A172 (cell line): ENCODE measurements at places on chromosomes 7 and 10. TPM values are rescaled to one million over a fixed set of nuclear protein-coding genes. Genes with fewer than 3 reads are reported as not detected.

DNA sequence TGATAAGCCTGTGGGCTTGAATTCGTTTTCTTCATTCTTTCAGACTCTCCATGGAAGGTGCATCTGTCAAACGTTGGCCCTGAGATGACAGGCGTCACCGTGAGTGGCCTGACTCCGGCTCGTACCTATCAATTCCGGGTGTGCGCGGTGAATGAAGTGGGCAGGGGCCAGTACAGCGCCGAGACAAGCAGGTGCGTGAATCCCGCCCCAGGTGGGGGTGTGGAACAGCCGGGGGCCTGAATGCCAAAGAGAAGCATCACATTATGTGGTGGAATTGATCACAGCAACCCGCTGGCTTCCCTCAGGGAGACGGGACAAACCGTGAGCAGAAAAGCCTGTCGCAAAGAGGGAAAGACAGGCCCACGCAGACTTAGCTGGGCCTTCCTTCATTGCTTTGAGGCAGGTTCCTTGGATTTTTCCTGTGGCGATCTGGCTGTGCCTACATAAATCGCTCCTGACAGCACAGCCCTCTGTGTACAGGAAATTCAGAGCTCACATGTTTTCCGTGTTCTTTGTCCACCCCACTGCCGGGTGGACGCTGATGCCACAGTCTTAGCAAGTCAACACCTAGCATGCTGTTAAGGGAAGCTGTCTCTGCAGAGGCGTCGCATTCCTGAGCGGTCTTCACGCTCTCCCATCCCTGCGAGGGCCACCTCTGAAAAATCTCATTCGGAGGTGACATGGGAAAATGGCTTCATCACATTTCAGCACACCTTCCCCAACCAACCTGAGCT lies 671.0 kb upstream of the FOXK1 start:
- no peak for DNase-seq

DNA sequence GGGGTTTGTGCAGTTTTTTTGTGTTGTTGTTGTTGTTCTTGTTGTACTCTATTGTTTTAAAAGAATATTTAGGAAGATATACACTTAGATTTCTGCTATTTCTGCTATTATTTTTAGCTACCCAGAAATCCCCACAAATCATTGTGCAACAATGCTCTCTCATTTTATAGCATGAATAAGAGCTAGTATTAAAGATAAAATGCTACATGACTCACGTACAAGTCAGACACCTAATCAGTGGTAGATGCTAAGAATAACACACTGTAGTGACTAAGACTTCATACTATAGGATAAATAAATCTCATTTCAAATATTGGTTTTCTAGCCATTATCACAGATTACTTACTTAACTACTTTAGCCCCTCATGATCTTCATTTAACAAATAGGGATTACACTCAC lies 920.5 kb downstream of the KCNMA1 start:
- peak; percentile 87 for DNase-seq

Gene LBX1
- 1.1 and 1.2 TPM in 2 replicates for total RNA-seq

Gene TFR2
- not detected in 2 replicates for total RNA-seq

DNA sequence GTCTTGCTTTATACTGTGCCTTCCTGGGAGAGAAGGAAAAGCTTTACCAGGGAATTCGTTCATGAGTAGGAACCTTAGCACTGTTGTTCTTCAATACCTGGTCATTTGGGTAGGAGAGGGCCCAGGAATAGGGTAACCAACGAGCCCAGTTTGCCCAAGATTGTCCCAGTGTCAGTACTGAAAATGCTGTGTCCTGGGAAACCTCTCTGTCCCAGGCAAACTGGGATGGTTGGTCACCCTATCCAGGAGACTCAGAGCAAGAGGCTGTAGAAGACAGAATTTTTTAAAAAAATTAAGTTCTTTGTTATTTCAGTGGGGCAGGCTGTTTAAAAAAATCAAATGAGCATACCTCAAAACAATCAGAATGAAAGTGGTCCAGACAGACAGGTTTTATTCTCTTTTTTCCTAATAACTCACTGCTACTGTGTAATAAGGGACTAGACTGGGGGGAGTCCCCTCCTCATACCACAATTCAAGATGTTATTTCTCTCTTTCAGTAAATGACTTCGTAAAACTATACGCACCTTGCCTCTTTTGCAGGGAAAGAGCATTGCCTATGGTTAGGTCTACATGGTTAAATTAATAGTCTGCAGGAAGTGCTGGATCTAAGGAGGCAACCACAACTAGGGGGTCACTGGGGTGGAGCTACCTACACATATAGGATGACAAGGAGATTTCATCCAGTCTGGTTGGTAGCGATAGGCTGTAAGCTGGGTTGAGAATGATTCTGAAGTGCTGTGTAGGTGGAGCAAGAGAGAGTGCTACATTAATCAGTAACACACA lies 41.1 kb upstream of the FAM133B start:
- no peak for DNase-seq

GRCh38 chr10:88670497-88670896 lies 6.3 kb downstream of the LIPF start:
- no peak for DNase-seq

DNA sequence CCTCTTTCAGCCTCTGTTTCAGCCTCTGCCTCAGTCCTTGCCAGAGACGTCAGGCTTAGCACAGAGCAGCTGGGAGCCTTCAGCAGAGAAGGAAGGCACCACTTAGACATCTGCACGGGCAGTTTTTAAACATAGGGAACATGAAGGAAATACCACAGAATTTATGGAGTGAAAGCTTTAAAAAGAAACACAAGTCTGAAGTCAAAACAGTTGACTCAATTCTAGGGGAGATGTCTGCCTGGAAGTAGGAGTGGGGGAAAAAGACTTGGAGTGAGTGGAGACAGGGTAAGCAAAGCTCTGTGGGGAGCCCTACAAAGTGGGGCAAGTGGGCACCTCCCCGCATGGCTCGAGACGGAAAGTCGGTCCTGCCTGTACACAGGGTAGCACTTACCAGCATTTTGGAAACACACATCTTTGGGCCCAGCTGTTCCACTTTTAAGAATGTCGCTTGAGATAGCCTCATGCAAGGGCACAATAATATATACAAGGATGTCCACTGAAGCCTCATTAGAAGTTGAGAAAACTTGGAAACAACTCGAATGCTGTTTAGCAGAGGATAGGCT lies 5.0 kb upstream of the TBXAS1 start:
- no peak for DNase-seq

DNA sequence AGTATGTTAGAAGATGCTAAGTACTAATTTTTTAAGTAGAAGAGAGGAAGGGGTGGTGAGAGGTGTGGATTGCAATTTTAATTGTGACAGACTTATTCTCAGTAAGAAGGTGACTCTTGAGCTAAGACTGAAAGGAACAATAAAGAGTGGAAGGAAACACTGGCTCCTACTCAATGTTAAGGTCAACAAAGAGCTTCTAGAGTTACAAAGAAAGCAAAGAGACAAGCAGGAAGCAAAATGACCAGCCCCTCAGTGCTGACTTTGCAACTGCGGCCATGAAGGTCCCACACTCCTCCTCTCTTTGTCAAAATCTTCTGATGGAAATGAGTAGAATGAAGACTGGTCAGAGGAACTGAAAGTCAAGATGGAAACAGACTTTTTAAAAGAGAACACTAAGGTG lies 79.9 kb upstream of the FOXI2 start:
- DNase-seq: no peak
